ENCODE measurements at places on chromosomes 12 and 14. TPM values are rescaled to one million over a fixed set of nuclear protein-coding genes. Genes with fewer than 3 reads are reported as not detected.

The TTLL5 gene
- 25.3 TPM for total RNA-seq

The GALNT4 gene
- total RNA-seq = 4.4 TPM

The NXPH4 gene
- 1.2 TPM for total RNA-seq

The MYH6 gene
- not detected for total RNA-seq

The RPS6KL1 gene
- 3.1 TPM for total RNA-seq

The NYNRIN gene
- total RNA-seq = 16.3 TPM

The KLRC2 gene
- total RNA-seq = not detected

The GNB3 gene
- total RNA-seq = 2.1 TPM

The KLRD1 gene
- not detected for total RNA-seq

The TMEM121 gene
- 1.3 TPM for total RNA-seq

The RIMBP2 gene
- 0.04 TPM for total RNA-seq

The ATP2A2 gene
- total RNA-seq = 257 TPM

The FSCB gene
- total RNA-seq = not detected

The PMEL gene
- 1.3 TPM for total RNA-seq

The PPP1R36 gene
- total RNA-seq = 0.99 TPM

The NR4A1 gene
- 3.0 TPM for total RNA-seq

The LRFN5 gene
- total RNA-seq = not detected

The FGF23 gene
- total RNA-seq = not detected

The STYK1 gene
- 3.7 TPM for total RNA-seq

The SVOP gene
- total RNA-seq = not detected

The TOX4 gene
- total RNA-seq = 51.4 TPM

The ERP27 gene
- 0.07 TPM for total RNA-seq

The IKZF4 gene
- total RNA-seq = 1.2 TPM

The CD163L1 gene
- total RNA-seq = 5.5 TPM

The AVPR1A gene
- not detected for total RNA-seq

The C3AR1 gene
- 0.14 TPM for total RNA-seq

The AQP6 gene
- 0.03 TPM for total RNA-seq

The CEBPE gene
- not detected for total RNA-seq

The GARIN6 gene
- not detected for total RNA-seq

The CIDEB gene
- total RNA-seq = 2.7 TPM

The MGAT2 gene
- total RNA-seq = 42.3 TPM

The ABCC9 gene
- total RNA-seq = 0.03 TPM

The TAS2R9 gene
- total RNA-seq = not detected

The KLRK1 gene
- not detected for total RNA-seq

The DIO2 gene
- total RNA-seq = 0.03 TPM

The DUSP6 gene
- 174 TPM for total RNA-seq

The OTOGL gene
- total RNA-seq = not detected

Data from foreskin keratinocyte (primary cell).